ENCODE measurements at places on chromosomes 6 and 20.

GRCh38 chr6:130557481-130558112 lies 191.8 kb downstream of the TMEM200A start:
- no peak for DNase-seq

DNA sequence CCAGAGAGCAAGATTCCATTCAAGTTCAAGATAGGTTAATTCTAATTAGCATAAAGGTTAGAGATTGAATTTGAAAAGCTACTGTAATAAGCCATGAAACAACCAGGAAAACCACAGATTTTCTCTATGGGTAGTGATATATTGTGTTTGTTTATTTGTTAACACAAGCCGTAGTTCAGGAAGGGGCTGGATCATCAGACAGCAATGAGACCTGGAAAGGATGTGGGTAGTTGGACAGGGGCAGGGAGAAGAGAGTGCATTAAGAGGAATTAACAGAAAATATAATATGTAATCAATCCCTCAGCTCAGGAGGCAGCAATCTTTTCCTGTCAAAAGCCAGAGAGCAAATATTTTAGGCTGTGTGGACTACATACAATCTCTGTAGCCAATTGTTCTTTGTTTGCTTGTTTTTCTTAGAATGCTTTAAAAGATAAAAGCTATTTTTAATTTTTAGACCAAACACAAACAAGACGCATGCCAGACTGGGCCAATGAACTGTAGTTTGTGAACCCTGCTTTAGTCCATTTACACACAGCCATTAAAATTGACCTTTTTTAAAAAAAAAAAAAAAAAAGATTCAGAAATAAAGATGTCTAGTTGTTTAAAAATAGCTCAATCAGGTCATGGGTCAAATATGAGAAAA lies 398.7 kb upstream of the MARCKS start:
- DNase-seq: no peak

- no peak for DNase-seq
Measured at GRCh38 chr6:123009059-123009458, 13.0 kb downstream of the CLVS2 start.

GRCh38 chr6:121593011-121593641 lies 157.7 kb downstream of the GJA1 start:
- DNase-seq: no peak

DNA sequence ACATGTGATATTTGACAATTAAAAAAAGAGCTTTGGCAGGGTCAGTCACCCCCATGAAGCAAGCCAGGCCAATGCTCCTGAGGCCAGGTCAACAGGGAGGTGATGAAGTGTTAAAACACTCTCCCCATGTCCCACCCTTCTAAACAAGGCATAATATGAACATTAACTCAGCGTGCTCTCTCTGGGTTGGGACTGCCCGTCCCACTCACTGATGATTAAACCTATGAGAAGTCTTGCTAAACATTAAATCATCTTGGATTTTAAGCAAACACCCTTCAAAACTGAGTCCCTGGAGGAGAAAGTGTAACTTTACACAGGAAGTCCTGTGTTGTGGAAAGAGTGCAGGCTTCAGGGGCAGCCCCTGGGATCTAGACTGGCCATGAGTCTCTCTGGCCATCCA lies 558.5 kb downstream of the CD83 start:
- DNase-seq: no peak

DNA sequence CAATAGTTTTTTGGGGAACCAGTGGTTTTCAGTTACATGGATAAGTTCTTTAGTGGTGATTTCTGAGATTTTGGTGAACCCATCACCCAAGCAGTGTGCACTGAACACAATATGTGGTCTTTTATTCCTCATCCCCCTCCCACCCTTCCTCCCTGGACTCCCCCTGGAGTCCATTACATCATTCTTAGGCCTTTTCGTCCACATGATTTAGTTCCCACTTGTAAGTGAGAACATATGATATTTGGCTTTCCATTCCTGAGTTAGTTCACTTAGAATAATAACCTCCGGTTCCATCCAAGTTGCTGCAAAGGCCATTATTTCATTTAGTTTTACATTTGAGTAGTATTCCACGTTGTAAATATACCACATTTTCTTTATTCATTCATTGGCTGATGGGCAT lies 28.3 kb downstream of the RPP40 start:
- DNase-seq: no peak

- DNase-seq: no peak
Measured at GRCh38 chr20:49989234-49990065, 6.7 kb downstream of the SNAI1 start.

- DNase-seq: peak; percentile 11
Measured at GRCh38 chr6:112037783-112038216, 16.1 kb upstream of the CCN6 start.

DNA sequence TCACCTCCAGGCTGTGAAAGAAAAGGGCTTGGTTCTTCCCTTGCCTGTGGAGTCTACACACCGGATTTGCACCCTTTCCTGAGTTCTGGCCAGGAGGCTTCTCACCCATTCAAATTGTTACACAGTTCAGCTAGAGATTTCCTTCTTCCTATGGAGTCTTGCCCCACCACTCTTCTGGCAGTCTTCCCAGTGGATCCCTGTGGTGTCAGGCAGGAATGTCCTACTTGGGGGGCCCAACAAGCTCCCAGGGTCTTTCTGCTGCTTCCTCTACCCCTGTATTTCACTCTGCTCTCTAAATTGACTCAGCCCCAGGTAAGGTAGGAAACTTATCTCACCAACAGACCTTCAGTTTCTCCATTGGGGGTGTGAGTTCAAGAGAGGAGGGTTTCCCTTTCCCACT lies 14.0 kb upstream of the CST9L start:
- no peak for DNase-seq

GRCh38 chr20:36149469-36149868 lies 5.1 kb upstream of the EPB41L1 start:
- DNase-seq: peak; percentile 71

DNA sequence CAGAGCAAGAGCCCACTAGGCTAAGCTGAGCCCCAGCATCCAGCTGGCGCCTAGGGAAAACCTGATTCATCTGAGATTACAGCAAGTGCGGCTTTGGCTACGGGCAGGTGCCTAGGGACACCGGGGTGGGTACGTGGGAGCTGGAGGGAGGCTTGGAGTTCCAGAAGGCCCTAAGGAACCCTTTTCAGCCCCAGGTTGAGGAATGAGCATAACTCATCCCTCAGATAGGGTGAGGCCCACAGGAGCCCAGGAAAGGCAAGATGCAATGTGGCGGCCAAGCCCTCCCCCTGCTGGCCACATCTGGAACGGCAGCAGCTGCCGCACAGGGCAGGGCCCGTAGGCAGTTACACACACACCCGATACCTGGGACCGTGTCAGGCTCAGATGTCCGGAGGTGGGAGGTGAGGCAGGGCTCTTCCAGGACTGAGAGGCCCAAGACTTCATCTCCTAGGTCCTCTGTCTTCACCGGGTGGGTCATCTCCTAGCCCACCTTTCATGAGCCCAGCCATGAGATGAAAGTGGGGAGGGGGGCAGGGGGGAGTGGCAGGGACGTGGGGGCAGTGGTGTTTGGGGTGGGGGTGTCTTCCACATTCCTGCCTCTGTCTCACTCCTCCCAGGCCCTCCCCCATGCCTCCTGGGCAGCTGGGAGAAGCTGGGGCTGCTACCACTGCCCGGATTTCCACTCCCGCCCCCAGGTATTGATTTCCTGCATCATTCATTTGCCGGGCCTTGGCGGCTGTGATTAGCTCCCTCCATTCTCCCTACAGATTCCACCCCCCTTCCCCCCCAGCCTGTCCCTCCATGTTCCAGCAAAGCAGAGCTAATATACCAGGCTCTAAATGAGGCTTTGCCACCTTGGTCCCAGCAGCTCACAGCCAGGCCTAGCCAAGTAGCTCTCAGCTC lies 5.5 kb downstream of the MDGA1 start:
- peak; percentile 67 for DNase-seq

DNA sequence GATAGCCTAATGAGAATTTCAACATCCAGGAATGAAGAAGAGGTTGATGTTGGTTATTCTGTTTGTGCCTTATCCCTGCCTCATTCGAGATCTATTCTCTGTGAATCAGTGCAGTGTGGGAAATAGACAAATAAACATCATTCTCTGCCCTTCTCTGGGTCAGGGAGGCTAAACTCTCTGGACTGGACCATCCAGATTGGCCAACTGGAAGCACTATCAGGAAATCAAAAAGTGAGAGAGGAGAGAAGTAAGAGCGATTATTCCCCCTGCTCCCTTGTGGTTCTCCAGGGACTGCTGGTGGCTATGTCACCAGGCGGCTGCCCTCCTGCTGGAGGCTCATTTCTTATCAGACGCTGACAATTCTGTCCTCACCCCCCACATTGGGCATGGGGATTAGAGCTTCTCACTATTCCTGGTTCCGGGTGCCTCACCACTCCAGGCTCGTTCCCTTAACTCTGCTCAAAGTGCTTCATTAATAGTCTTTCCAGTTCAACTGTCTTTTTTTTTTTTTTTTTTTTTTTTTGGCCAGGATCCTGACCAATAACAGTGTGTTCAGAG lies 201.7 kb upstream of the RREB1 start:
- DNase-seq: no peak

DNA sequence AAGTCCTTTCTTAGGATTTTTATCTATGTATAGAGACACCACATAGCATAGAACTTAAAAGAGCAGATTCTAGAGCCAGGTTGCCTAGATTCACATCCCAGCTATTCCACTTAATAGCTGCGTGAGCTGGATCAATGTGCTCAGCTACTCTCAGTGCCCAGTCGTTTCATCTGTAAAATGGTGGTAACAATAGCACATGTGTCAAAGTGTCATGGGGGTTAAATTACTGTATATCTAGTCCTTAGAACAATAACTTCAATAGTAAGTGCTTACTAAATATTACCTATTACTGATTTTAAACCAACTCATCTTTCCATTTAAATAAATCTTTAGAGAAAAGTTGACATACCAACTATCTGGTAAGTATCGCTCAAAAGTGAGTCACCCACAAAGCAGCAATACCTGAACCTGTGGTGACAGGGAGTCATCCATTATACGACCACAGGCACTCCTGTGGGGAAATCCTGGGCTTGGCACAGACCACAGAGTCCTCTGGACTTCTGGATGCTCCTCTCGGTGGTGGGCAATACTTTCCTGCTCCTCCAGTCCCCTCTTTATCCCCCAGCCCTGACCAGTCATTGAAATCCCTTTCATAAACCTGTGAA lies 154.8 kb downstream of the PDSS2 start:
- no peak for DNase-seq

DNA sequence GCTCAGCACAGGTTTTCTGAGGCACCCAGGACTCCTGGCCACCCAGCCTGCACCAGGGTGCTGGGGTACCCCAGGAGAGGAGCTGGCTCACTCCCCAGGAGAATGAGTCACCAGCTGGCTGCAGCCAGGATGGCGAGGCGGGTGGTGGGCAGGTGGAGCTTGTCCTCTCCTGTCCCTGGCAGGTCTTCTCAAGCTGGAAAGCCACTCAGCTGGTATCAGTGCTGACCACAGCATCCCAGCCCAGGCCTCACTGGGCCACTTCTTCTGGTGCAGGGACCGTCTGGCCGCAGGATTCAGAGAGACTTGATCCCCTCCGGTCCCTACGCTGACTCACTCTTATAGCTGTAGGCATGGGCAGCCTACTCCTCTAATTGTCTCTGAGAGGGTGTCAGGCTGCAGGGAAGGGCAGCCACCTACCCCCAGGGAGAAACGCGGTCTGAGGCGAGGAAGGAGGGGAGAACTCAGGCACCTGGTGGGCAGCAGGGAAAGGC lies 22.2 kb downstream of the TFEB start:
- DNase-seq: peak; percentile 75

GRCh38 chr6:113052506-113052905 lies 705.4 kb downstream of the RFPL4B start:
- no peak for DNase-seq

- DNase-seq: no peak
Measured at GRCh38 chr6:35473850-35474130, 5.6 kb downstream of the RPL10A start.

DNA sequence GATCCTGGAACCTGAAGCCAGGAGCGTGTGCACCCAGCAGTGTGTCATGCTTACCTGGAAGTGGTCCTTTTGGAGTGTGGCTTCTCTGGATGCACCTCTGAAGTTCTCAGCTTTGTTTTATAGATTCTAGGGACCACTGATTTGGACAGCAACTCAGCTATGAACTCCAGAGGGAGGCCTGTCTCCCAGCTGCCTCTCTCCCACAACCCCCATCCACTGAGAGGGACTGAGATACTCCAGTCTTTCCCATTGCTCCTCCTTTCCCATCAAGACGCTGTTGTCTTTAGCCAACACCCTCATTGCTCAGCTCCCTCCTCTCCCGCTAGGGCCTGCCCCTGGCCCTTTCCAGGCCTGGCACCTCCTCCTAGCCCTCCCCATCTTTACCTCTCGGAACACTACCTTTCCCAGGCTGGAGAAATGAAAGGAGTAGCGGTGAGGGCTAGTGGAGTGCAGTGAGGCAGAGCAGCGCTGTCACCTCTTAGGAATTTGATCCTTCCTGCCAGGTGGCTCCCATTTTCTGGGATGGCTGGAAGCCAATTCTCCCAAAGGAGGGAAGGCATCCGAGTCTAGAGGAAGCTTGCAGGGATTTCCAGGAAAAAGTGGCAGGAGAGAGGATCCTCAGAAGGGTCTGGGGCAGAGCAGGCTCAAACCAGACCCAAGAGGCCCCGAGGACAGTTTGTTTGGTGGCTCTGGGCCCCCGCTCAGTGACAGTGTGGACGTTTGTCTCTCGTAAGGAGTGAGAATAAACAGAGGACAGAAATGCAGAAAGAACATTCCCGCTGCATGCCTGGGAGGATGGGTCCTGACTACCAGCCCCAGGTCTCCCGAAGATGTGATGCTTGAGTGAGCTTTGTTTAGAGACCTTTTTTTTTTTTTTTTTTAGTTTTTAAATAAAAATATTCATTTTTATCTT lies at the start of gene LRRN4:
LRRN4 (minus strand) TSS at position 285 of the 913 bp plus-strand sequence. CDS start 1,261 bp downstream, outside the sequence.
- DNase-seq: no peak

DNA sequence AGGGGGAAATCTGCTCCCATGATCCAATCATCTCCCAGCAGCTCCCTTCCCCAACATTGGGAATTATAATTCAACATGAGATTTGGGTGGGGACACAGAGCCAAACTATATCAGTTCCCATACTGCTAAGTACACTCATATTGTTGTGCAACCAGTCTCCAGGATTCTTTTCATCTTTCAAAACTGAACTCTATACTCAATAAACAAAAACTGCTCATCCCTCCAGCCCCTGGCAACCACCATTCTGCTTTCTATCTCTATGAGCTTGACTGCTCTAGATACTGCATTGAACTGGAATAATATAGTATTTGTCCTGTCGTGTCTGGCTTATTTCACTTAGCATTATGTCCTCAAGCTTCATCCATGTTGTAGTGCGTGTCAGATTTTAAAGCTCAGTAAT lies 42.9 kb downstream of the STX11 start:
- no peak for DNase-seq

GRCh38 chr6:28606424-28607391 lies 81.0 kb downstream of the GPX5 start:
- peak; percentile 29 for DNase-seq

DNA sequence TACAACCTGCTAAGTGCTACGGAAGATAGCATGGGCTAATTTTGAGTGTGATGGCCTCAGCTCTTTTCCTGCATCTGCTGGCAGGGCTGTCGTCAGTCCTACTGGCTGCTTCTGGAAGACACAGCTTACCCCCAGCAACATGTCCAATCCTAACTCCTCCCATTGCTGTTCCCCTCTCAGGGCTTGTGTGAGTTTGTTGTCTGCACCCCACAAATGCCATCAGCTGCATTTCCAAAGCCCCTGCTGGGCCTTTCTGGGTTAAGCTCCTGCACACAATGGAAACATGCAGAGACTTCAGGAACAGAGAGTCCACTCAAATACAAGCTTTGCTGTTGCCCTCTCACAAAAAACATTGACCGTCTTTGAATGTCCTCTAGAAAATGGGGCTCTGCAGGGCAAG lies 84.7 kb downstream of the RNF182 start:
- DNase-seq: no peak

Data from caudate nucleus (tissue), 63 donors.